ENCODE measurements at places on chromosomes 5 and 9. TPM values are rescaled to one million over a fixed set of nuclear protein-coding genes. Genes with fewer than 3 reads are reported as not detected.

DNA sequence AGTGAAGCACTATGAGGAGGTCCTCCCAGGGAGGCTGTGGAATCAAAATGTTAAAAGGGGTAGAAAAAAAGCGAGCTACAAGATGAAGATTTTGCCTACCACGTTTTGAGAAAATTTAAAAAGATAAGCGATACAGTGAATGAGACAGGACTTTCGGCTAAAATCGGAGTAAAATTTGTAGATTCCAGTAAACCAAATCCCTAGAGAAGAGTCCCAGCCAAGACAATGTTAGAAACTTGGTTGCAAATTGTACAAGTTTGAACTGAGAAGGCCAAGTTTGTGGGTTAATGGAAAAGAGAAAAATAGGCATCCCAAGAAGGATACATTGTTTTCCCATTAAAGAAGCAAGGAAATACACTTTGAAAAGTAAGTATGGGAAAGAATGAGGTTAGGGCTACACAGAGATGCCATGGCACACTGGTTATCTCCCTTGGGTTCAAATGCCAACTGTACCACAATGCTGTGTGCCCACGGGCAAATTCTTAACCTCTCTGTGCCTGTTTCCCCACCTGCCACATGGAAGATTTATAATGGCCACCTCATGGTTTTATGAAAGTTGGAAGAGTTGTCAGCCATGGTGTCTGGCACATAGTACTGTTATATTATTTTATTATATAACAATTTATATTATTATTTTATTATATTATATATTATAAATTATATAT, 16.2 kb upstream of the MGAT1 start:
- DNase-seq = no peak

- no peak for DNase-seq
Measured at GRCh38 chr5:52502460-52502999, 285.2 kb upstream of the ITGA1 start.

GRCh38 chr5:124790301-124790894, 44.0 kb upstream of the ZNF608 start:
- DNase-seq = no peak

DNA sequence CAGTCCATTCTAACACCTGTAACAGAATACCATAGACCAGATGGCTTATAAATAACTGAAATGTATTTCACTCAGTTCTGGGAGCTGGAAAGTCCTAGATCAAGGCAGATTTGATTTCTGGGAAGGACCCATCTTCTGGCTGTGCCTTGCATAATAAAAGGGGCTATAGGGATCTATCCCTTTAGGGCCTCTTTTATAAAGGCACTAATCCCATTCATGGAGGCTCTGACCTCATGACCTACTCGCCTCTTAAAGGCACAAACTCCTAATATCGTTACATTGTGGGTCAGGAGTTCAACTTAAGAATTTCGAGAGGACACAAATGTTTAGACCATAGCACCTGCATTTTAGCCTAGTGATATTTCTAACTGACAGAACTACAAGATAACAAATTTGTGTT, 619.0 kb downstream of the CDH18 start:
- DNase-seq = no peak

TNFSF15 gene
- 6.2 TPM for polyA plus RNA-seq

ZBTB6 gene
- 18.1 TPM for polyA plus RNA-seq

DNA sequence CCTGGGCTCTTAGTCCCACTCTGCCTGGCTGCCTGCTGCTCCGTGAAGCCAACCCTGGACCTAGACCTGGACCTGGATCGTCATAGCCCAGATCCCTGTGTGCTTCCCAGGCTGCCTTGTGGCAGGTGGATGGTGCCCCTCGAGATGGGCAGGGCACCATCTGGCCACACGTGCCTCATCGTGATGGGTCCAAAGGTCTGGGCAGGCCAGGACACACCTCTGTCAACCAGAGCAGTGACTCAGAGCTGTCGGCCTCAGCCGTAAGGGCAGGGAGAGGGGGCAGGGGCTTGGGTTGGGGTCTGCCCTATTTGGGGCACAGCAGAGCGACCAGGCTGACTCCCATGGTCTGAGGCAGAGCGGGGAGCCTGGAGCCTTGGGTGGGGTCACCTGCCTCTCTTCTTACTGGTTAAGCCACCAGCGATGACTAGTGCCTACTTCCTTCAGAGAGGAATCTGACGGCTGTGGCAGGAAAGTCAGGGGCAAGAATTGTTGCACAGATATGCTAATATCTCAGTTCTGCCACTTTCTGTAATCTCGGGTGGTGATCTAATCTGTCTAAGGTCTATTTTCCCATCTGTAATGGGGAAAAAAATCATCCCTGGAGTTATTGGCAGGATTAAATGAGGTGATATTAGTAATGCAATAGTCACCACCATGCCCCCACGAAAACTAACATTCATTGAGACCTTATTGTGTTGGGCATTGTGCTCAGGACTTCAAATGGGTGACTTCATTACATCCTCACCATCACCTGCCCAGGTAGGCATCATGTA, 3.2 kb upstream of the CDHR2 start:
- DNase-seq = no peak

DNA sequence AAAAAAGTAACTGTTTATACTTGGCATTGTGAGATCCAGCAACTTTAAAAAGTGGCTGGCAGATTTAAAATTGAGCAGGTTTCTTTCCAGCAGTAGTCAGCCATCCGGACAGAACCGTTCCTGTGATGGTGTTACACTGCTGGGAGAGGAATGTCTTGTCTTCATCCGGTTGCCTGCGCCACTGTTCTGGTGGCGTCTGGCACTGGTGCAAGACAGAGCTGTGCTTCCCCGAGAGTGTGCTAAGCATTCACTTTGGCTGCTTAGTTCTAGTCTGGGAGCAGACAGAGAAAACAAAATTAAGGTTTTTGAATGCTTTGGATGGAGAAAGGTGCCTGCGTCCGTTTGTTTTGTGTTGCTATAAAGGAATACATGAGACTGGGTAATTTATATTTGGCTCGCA, 35.5 kb upstream of the CREBRF start:
- no peak for DNase-seq

ESM1 gene
- 7.1 TPM for polyA plus RNA-seq

DNA sequence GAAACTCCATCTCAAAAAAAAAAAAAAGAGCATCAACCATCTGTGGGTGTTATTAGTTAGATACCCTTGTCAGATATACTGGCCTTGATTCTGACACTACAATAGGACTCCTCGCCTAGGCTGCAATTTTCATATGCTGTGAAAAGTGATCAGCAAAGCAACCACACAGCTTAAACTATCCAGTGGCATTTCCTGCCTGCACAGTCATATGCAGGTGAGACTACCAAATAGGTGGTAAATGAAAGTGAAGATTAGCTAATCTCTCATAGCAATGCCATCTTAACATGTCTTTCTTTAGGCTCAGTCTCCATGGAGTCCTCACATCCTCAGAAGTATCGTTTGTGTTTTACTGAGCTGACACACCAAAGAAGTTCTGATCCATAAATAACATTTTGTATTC, 40.8 kb downstream of the GRAMD2B start:
- DNase-seq = no peak

- DNase-seq = no peak
Measured at GRCh38 chr5:27962198-27962597, 923.8 kb upstream of the CDH9 start.

GZMA gene
- polyA plus RNA-seq = 0.69 TPM

DNA sequence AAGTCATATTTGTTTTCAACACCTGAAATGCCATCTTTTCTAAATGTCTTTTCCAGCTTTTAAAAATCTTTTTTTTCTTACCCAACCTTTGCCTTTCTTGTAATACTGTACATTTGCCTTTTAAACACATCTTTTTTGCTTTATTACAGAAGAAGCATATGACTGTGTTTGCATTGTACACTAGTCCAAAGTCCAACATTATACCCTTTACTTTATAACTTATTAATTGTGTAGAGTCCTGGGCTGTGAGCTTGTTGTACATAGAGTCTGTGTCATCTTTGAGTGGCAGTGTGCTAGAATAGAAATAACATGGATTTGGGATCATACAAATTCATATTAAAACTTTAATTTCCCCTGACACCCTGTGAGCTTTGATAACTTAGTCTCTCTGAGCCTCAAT, 23.7 kb downstream of the CWC27 start:
- no peak for DNase-seq

- no peak for DNase-seq
Measured at GRCh38 chr5:84072339-84072738, 312.3 kb downstream of the EDIL3 start.

DNA sequence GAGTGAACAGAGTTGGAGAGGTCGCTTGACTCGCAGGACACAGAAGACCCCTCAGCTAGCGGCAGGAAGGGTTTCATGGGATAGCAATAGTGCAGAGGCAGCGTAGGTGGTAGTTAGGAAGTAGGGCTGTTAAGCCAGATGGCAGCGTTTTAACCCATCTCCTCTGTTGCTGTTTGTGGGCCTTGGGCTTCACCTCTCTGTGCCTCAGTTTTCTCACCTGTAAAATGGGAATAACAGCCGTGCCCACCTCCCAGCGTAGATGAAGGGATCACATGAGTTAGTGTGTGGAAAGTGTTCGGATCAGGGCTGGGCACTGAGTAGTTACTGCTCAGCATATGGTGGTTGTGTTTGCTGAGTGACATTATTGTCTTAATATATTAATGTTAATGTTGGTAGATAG, 1.9 kb downstream of the ZNF354B start:
- no peak for DNase-seq

FBLL1 gene
- polyA plus RNA-seq = 1.3 TPM

ENTPD2 gene
- 3.9 TPM for polyA plus RNA-seq

- no peak for DNase-seq
Measured at GRCh38 chr5:167939686-167940085, 351.8 kb upstream of the WWC1 start.

SPATA31C1 gene
- 0.33 TPM for polyA plus RNA-seq

GRCh38 chr5:103255691-103256090, 2.9 kb upstream of the MACIR start:
- no peak for DNase-seq

- DNase-seq = no peak
Measured at GRCh38 chr5:125829349-125829748, 593.9 kb upstream of the GRAMD2B start.

DNA sequence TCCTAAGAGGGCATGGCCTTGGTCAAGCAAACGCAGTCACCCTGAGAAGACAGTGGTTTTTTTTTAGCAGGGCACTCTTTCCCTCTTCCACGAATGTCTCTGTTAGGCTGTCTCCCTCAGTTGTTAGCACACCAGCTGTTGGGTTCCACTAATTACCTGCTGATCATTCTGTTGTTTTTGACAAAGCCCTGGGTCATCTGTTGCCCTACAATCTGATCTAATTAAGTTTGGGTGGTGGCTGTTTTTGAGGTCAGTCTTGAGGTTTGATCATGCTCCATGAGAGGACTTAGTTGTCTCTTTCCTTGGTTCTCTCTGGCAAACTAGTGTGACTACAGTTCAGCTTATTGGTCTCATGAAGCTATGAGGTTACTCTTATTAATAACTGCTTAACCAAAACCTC, 5.0 kb upstream of the PTPDC1 start:
- no peak for DNase-seq

OBP2B gene
- not detected for polyA plus RNA-seq

GRCh38 chr9:125747053-125747764, at the start of gene PBX3:
TSS of gene PBX3 (plus strand) at chr9:125747373.
- DNase-seq = no peak

DNA sequence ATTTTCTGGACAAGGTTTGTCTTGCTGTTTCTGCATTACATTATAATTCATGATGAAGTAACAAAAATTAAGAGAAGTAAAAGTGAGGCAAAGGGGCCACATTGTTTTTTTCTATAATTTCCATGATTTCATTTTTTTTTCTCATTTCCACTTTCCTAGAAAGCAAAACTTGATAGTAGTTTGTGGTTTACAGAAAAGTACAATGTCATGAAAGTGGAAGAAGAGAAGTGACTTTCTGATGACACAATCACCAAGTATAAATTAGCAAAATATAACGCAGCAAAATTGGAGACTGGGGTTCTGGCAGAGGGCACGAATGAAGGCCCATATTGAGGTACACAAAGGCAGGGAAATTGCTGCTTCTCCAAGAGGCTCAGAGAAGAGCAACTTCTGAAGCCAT, 5.0 kb upstream of the IFNA14 start:
- no peak for DNase-seq

OLFML2A gene
- 34.5 TPM for polyA plus RNA-seq

DNA sequence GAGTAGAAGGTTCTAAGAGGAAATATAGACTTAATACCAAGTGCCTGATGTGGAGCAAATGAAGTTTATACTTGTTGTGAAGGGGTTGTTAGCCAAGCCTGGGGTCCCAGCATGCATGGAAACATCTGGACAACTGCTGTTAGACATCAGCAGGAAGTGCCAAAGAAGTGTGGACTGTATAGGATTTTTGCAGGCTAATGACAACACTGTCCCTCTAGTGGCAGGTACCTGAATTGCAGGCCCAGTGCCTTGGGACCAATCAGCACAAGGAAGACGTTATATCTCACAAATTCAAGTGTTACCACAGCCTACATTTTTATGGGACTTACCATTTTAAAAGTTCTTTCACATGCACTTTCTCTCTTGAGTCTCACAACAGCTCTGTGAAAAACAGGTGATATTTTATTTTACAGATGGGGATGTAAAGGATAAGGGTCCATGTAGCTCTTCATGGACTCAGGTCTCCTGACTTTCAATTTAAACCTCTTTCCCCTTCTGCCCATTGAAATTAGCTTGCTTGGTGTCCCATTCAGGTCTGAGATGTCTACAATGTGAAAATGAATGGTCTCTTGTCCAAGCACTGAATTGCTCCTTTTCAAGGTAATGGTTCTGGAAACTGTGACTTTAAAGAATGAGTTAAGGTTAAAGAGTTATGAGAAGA, 89.0 kb upstream of the MAP1B start:
- DNase-seq = no peak

DNA sequence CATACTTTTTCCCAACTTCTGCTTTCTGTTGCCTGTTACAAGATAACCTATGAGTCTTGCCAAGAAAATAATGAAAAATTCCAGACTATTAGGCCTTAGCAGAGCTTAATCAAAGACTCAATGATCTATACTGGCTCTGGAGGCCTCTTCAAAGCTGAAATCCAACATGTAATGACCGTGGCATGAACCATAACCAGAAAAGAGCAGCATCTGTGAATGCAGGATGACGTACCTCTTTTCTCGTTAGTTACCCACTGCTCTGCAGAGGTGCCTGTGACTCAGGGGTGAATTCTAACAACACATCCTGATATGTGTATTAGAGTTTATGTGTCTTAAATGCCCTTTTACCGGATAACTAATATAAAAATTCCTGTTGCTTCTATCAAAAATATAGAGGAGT, 645.4 kb downstream of the PRELID2 start:
- DNase-seq = no peak

DNA sequence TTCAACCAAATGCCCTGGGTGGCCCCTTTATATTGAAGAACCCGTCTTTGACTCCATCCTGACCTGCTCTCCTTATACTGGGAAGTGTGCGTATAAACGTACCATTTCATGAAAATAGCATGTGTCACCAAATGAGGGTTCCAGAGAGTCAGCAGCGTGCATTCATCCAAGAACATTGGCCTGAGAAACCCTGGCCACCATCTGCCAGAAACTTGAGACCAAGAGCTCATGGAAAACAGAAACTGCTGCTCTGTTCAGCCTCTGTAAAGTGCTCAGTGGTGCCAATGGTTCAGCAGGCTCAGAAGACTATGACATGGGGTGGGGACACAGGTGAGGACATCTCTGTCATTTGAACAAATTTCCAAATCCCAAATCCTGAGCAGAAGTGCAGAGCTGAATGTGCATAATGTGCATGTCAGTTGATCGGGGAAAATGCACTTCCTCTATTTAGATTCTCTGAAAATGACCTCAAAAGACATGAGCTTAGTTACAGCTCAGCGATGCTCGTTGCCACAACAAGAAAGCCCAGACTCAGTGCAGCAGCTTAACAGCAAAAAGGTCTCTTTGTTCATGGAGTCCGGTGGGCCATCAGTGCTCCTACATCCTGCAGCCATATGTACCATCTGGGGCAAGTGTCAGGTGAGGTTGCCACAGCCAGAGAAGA, 176.1 kb downstream of the ATPSCKMT start:
- no peak for DNase-seq

LCNL1 gene
- 0.35 TPM for polyA plus RNA-seq

Measured in right renal pelvis (tissue), 4 donors.